Stimulated activated naive CD4-positive, alpha-beta T cell treated with Interleukin-2 at 50 U/mL for 16 hours (primary cell): ENCODE measurements at places on chromosomes 12 and 14.
A peak's percentile ranks its signal among the peaks of the same experiment; 100 is the strongest.

- no peak for DNase-seq
These were observed 51.0 kb upstream of the SRSF5 start for GRCh38 chr14:69715725-69716477.

DNA sequence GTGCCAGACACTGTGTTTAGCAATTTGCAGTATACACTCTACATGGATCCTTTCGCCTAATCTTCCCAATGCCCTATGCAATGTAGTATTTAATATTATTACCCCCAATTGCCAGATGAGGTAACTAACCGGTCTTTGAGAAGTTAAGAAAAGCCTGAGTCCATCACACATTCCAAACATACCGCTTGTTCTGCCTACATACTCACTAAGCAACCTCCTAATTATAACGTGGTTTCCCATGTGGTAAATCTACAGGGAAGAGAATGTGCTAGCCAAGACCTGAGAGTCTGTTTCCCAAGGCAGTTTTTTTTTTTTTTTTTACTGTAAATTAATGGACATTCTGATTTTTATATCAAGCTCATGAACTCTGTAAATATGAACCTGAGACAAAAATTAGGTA, 37.2 kb downstream of the ATP2B1 start:
- no peak for DNase-seq

DNA sequence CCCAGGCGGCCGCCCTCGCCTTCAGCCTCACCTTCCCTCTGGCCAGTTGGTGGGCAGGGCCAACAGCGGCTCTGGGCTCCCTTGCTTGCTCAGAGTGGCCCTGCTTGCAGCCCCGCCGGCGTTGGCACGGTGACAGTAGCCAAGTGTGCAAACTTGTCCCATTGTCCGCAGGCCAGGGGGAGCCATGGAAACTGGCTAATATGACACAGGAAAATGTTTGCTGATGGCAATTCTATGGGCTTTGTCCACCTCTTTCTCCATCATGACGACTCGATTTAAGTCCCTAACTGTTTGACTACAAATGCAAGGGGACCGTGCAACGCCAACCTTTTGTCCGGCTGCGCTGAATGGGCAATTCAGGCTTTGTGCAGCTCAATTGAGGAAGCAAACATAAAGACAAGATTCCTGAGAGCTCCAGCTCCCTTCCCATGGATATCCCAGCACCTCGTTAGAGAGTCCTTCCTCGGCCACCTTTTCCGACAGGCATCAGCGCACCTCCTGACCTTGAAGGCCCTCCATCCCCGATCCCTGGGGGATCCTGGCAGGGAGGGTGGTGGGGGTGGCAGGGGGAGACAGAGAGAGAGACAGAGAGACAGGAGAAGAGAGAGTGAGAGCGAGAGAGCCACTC, 785 bp upstream of the FAM181A start:
- DNase-seq = no peak

DNA sequence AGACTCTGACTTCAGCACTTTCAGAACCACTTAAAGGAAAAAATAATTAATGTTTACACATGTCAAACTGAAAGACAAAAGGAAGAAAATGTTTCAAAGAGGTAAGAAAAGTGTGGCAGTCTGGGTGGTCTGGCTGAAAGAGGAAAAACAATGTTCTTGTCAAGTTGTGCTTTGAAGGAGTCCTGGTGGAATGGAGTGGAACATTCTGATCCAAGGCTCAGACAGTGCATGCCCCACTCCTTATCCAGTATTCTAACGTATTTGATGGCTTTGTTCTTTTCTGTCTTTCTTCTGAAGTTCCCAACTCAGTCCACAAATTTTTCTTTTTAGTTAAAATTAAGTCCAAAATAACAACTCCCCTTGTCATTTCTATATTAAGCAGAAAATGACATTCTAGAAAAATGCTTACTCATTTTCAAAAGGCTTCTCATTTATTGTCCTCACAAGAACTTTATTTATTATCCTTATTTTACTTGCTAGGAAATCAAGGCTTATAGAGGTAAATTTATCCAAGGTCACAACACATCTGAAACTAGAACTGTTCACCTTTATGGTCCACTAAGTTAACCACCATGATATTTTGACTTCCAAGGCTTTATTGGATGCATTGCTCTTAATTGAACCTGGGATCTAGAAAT, 121.7 kb upstream of the NAP1L1 start:
- DNase-seq = no peak

DNA sequence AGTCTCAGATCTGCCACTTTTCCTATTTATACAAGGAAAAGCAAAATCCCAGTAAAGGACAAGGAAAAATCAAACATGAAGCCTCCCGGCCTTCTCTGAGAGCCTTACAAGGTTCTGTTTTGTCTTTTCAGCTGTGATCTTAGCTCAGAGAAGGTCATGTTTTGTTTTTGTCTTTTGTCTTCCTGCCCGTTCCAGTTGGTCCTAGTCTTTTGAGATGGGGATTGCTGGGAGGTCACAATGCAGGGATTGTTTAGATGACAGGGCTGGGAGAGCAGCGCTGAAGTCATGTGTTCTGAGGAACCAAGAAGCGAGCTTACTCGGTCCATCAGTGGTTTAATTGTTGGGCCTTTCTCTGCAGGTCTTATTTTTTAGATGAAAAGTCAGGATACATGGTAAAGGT, 6.0 kb downstream of the PLEKHH1 start:
- DNase-seq = no peak

GRCh38 chr12:77072833-77073495, 7.6 kb upstream of the E2F7 start:
- DNase-seq = no peak

DNA sequence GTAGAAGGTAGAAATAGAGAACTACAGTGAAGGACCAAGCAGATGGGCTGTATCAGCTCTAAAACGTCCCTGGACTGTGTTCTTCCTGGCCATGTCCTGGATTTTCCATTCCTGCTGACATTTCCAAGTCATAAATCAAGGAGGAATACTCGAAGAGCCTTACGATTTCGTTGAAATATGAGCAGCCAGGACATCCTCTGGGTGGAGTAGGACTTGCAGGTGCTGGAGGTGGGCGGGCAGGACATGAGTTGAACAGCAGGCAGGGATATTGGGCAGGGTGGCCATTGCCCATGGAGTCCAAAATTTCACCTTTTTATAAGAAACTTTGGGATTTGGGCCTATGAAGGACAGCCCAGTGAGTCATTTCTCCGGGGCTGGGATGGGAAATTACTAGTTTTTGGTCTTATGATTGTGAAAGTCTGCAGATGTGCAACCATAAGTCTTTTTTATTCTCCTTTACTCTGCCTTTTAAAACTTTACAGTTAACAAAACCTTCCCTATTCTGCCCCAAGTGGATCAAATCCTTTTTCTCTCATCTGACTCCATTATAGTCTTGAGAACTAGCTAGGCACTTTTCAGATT, 88.8 kb downstream of the TMX1 start:
- no peak for DNase-seq

- peak; percentile 1 for DNase-seq
These were observed 138.8 kb upstream of the WSCD2 start for GRCh38 chr12:107990325-107990724.

DNA sequence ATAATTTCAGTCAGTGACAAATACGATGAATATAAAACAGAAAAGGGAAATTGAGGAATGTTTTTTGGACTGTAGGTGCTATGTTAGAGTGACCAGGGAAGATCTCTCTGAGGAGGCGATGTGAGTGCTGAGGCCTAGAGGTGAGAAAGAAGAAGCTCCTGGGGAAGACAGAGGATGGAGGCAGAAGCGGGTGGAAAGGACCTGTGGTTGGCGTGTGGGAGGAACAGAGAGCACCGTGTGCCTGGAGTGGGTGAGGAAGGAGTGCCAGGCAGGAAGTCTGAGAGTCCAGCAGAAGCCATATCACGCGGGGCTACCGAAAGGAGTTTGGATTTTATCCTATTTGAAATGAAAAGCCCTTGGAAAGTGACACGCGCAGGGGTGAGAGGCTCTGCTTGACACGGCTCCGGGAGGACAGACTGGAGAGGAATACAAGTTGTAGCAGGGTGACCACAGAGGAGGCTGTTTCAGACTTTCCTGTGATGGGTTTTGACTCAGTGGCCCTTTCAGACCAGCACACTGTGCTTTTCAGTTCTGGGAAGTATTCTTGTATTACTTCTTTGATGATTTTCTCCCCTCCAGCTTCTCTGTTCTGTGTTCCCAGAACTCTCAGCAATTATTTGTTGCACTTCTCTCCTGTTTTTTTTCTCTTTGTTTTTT, 96.9 kb downstream of the VRK1 start:
- DNase-seq = no peak

- DNase-seq = no peak
These were observed 21.1 kb downstream of the EVL start for GRCh38 chr14:100086361-100086760.

- no peak for DNase-seq
These were observed 13.7 kb downstream of the POMT2 start for GRCh38 chr14:77306851-77307496.

GRCh38 chr14:47674543-47675465, 601 bp downstream of the MDGA2 start:
- DNase-seq = no peak

DNA sequence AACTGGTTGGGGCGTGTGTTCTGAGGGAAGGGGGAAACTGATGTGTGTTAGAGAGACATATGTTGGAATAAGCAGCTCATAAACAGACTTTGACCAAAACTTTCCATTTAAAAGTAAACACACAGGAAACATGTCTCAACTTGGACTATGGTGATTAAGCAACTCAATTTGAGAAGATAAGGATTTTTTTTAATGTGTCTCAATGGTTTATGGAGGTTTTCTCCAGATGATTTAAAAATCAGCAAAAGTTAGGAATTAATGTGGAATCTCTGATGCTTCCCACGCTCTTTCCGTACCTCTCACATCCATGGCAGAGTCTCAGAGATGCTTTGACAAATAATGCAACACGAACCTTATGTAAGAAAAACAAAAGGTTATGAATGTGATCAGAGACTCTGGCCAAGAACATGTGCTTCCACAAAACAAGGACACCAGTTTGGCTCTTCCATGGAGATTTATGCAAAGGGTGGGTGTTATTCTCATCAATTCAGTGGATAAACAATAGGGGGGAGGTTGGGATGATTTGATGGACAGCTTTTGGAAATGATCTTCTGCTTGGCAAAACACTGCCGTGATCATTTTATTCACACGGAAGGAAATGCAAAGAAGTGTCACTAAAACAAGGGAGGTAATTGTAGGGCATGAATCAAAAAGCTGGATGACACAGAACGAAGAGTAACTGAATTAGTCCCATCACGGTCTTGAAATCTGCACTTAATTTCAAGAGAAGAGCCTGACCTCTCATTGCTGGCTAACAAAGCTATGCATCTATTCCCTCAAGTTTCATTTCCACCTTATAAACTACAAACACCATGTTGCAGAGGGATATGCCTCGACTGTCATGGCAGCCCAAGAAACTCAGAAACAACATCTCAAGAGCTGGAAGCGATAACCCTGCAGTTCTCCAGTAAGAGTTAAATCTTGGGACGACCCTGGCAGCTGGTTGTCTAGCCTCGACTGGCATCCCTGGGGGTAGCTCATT, 76.5 kb downstream of the FOXN3 start:
- no peak for DNase-seq
